Stimulated activated naive B cell treated with anti-CD40 and anti-IgM and Interleukin-4, amounts not matched to agents 10 μg/mL and 1 μg/mL and 100 μg/mL, for 72 hours (primary cell): ENCODE measurements at places on chromosomes 5 and 9.
A peak's percentile ranks its signal among the peaks of the same experiment; 100 is the strongest.

- no peak for DNase-seq
Measured at GRCh38 chr9:16628413-16628812, 242.1 kb downstream of the BNC2 start.

DNA sequence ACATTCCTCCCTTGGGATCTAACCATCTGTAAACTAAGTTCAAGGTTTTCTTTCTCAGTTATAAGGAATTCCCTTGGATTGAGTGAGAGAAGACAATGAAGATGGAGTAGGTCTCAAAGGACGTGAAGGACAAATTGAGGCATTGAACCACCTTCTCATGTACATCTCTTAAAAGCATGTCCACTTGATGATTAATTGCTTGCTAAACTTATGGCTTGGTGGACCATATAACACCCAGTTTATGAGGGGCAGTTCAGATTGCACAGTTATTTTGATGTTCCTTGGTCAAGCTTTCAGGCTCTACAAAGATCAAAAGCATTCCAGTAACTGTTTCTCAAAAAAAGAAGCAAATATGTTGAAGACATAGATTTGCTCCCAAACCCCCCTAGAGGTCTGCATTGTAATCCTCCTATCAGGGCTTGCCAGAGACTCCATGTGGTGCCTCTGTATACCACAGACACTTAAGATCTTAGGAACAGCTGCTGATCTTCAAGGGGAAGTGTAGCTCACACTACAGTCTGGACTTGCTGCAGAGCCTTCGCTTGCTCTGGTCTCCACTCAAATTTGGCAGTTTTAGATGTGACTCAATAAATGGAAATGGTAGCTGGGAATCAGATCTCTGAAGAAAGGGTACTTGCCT is 56.9 kb upstream of the ALDH1A1 start:
- no peak for DNase-seq

DNA sequence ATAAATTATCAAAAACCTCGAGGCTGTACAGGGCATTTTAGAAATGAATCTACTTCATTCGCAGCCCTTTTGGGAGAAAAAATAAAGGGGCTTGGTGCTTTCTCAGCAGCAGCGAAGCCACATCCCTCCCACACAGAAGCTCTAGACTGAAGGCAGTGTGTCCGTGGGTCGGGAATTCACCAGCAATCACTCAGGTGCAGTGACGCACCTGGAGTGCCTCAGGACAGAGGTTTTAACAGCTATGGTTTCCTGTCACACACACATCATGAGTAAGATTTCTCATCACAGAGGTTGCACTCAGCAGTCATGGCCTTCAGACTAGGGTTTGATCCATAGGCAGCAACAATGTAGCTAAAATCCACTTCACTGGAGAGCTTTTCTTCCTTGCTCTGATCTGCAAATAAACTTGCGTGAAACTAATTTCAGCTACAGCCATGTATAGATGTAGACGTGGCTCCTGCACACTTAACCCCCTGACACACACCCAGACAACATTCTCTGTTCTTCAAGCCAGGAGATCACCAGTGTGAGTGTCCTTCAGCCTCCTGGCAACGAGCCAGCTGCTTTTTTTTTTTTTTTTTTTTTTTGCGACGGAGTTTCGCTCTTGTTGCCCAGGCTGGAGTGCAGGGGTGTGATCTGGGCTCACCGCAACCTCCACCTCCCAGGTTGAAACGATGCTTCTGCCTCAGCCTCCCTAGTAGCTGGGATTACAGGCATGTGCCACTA is 34.8 kb downstream of the DYNC2I2 start:
- no peak for DNase-seq

- no peak for DNase-seq
Measured at GRCh38 chr5:65015767-65016166, 247.0 kb downstream of the CWC27 start.

- no peak for DNase-seq
Measured at GRCh38 chr5:169717288-169717687, 80.2 kb downstream of the DOCK2 start.

DNA sequence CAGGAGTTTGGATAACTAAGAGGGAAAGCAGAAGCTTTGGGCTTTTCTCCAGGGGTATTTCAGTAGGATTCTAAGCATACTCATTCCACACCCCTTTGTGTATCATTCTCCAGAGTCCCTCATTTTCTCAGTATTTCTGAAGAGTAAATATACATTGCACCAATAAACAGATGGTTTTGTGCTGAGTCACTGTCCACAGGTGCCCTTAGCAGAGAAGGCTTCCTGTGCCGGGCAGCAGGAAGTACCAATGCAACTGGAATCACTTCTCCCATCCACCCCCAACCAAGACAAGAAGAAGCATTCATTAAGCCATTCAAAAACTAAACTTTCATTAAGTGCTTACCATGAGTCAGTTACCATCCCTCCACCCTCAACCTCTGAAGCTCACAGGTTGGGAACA is 3.6 kb upstream of the CCNJL start:
- no peak for DNase-seq

GRCh38 chr5:137101544-137101943 is 397.6 kb downstream of the SPOCK1 start:
- no peak for DNase-seq

- DNase-seq = no peak
Measured at GRCh38 chr5:66717455-66718373, 121.5 kb downstream of the MAST4 start.

DNA sequence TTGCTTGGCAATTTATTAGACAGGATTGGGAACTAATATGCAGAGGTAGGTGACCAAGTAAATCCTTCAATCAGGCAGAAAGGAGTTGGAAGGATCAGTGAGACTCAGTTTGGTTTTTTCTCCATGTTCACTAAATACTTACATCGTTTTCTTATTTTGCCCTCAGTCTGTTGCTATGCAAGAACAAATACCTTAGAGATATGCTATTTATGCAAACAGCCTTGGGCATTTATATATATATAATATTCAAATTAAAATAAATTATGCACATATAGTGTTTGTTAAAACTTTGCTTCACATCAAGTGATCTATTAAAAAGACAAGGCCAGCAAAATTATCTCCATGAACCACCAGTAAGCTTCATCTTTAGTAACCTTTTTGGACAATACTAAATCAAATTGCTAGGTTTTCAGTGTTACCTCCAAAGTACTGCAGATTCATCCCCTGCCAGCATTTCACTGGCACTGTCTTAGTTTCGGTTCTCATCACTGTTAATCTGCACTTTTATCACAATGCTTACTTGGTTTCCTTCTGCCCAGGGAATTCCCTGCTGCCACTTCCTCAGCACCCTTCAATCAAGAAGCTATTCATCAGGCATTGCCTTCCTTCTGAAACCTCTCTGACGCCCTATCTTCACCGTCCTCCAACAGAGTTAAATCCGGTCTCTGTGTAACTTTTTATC is 26.0 kb upstream of the LIFR start:
- DNase-seq = no peak

- DNase-seq = no peak
Measured at GRCh38 chr9:1591310-1591709, 423.8 kb upstream of the SMARCA2 start.

DNA sequence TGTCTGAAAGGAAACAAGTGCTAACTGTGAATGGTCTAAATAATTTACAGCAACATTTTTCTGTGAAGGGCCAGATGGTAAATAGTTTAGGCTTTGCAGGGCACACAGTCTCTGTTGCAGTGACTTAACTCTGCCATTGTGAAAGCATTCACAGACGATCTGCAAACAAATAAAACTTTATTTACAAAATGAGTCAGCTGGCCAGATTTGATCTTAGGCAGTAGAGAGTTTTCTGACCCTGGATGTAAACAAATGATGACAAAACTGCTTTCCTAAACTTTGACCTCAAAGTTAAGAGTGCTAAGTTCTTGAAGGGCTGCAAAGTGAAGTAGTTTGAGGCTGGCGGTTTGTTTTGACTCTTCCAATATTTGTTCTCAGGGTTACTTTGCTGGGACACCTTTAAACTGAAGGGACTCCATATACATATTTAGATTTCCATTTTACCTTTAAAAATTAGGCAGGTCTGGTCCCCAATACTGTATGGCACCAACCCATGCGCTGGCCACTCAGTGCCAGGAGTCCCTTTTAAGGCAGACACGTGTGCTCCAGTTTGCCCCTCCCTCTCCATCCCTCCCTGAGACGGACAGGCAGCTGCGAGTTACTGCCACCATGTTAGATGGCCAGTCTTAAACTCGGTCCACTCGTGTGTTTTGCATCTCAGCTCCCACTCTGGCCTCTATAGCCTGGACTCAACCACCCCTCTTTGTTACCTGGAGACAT is 4.0 kb upstream of the ADAMTS16 start:
- no peak for DNase-seq

DNA sequence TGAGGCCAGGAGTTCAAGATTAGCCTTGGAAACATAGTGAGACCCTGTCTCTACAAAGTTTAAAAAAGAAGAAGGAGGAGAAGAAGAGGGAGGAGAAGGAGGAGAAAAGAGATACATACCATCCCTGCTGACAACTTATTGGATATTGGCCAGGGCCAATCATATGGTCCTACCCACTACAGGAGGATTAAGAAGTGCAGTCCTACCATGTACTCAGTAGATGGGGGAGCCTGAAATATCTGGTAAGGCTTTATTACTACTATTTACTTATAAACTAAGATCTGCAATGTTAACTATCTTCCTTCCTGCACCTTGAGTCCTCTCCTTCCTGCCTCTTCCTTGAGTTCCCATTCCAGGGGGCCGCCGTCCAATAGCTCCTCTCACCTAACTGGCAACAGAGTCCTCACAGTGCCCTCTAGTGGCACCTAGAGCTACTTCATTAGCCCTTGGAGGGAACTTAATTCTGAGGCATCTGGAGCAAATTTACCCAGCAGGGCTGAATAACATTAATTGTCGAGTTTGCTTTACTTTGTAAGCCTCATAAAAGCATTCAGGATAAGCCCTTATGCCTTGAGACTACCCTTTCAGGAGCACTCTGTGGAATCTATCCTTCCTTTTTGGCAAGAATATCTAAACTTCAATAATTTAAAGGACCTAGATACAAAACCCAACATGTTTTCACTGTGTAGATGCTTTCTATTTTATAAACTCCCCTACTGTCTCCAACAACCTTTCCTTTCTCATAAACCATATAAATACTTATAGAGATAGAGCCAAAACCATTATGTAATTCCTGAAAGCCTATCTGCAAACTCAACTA is 39.1 kb upstream of the RANBP6 start:
- peak; percentile 36 for DNase-seq

- DNase-seq = no peak
Measured at GRCh38 chr9:137575364-137575715, 3.4 kb downstream of the DPH7 start.

- DNase-seq = no peak
Measured at GRCh38 chr9:134933076-134933659, 15.5 kb upstream of the FCN1 start.

GRCh38 chr9:135048046-135048757 is 39.3 kb upstream of the OLFM1 start:
- DNase-seq = no peak

GRCh38 chr5:73088026-73088425 is 32.3 kb upstream of the TMEM171 start:
- DNase-seq = no peak

- no peak for DNase-seq
Measured at GRCh38 chr5:72628771-72629371, 121.7 kb upstream of the ZNF366 start.

DNA sequence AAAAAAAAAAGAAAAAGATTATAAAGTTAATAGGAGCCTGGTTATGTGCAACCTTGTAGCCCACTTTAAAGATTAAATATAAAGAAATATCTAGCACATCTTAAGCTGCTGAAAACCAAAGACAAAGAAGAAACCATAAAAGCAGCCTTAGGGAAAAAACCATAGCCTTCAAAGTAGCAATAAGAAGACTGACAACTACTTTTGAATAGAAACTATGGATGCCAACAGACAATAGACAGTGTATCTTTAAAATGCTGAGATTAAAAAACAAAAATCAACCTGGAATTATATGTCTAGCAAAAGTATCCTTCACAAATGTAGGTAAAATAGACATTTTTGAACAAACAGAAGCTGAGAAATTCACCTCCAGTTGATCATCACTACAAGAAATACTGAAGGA is 3.4 kb upstream of the KIF12 start:
- DNase-seq = no peak

DNA sequence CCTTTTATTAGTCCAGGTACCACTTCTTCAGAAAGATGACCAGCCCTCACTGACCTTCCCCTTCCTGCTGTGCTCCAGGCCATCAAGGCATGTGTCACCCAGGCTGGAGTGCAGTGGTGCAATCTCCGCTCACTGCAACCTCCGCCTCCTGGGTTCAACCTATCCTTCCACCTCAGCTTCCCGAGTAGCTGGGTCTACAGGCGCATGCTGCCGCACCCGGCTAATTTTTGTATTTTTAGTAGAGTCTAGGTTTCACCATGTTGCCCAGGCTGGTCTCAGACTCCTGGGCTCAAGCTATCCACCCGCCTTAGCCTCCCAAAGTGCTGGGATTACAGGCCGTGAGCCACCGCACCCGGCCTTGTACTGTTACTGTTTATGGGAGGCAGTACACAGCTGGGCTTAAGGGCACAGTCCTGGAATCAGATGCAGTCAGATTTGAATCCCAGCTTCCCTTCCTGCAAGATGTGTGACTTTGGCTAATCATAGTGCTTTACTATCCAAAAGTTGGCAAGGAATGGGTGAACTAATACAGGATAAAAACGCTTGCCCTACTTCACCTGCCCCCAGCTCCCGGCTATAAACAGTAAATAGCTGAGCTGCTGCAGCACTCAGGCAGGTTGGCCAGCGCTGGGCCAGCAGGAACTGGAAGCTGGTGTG is 483 bp upstream of the EIF4EBP3 start:
- DNase-seq = no peak

GRCh38 chr9:75960551-75960950 is 70.1 kb downstream of the PCSK5 start:
- DNase-seq = no peak

GRCh38 chr9:111828193-111828592 is 33.5 kb upstream of the SHOC1 start:
- no peak for DNase-seq

DNA sequence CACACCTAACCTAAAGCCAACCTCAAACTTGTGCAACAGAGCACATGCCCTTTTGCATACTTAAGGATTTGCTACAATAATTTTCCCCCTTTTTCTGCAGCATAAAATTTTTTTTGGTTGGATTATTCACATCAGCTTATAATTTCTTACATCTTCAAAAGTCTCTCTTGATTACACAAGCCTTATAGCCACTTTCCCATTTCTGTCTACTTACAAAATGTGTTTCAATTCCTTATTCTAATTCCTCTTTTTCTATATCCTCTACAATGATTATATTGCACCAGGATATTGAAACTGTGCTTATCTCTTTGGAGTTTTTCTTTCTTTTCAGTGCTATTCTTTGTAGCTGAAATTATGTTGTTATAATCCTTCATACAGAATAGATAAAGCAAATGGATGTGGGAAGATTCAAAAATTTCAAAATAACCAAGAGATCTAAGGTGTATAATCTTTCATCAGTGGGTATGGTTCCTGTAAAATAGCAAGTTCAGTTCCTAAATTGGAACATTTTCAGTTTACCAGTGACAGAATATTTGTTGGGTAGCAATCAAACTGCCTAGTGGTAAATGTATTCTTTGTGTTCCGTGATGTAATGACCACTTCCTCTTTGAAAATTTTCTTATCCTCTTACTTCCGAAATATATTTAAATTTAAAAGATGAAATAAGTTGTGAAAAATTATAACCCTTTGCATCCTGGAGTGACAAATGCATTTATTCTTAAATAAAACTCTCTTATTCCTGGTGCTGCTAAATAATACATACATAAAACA is 386.8 kb upstream of the CHD1 start:
- no peak for DNase-seq

GRCh38 chr5:117262572-117263131 is 688.0 kb upstream of the SEMA6A start:
- no peak for DNase-seq
